Activated naive CD8-positive, alpha-beta T cell treated with anti-CD3 and anti-CD28 coated beads for 36 hours (primary cell): ENCODE measurements at places on chromosomes 4 and X.

DNA sequence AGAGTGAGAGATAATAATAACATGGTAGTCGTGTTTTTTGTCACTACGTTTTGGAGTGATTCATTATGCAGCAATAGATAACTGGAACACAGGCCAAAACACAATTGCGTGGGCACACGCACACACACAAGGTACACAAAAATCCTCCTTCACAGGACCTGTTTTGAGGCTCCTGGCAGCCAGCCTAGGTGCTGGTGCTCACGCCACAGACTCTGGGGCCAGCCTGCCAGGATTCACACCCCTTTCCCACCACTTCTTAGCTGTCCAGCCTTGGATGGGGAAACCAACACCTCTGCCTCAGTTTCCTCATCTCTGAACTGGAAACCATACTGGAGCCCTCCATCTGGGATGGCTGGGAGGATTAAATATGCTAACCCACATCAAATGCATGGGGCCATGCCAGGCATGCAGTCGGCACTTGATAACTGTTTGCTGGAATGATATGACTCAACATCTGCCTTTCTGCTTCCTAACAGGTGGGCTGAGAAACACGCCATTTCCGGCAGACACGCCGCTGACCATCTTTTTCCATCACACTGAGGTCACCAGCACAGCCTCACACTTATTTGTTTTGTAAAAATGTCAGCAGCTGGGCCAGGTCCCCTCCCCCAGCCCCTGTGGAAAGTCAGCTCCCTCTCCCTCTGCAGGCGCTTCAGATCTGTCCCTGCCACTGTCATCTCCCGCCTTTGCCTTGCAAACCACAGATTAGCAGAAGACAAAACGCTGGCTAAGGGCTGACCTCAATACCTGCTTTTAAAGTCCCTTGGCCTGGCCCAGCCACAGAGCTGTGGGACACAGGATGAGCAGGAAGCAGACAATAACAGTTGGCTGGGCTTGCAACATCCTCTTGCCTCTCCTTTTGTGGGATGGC is 237.5 kb downstream of the BCOR start:
- peak; percentile 84 for DNase-seq

DNA sequence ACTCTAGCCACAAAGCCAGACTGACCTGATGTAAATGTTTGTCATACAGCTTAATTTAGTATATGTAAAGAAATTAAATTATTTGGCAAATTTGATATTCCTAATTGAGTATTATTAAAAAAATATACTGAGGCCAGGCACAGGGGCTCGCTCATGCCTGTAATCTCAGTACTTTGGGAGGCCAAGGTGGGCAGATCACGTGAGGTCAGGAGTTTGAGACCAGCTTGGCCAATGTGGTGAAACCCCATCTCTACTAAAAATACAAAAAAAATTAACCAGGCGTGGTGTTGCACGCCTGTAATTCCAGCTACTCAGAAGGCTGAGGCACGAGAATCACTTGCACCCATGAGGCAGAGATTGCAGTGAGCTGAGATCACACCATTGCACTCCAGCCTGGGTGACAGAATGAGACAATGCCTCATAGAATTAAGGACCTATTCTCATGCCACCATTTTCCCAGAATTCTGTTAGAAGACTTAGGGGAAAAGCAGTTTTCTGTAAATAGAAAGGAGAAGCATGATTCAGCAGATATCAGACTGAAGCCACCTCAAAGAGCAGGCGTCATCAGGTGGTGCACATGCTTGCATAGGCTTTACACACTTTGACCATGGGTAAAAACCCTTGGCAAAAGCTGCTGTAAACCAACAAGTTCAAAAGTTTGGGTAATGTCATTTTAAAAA is 6.1 kb downstream of the UBQLN2 start:
- DNase-seq, result no peak

DNA sequence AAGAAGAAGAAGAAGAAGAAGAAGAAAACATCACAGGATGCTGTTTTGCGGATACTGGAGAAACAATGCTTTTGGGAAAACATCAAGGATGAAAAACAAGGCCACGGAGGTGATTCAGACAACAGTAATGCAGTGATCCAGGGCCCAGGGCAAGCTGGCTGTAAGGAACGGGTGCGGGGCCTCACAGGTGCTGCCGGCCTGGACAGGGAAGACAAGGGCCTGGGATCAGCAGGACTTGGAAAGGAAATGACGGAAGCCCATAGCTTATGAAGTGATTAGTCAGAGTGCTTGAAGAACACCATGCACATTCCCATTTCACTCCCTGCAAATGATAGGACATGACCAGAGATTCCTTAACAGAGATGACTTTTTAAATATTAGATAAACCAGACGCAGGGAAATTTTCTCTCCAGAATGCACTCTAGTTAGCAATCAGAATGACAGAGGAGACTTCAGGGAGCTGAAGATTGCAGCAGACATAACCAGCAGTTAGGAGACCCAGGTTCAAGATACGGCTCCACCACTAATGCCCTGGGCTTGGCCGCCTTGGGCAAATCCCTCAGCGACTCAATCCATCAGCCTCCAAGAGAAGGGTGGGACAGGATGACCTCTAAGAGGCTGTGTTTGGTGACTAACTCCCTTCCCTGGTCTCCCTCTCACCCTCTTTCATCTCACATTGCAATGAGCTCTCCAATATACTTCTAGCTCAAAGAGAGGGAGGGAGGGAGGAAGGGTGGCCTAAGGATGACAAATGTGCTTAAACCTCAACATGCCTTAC is 54.1 kb downstream of the APBB2 start:
- no peak for DNase-seq

GRCh38 chr4:3128976-3129375 is 54.5 kb downstream of the HTT start:
- no peak for DNase-seq

- DNase-seq, result no peak
Measured at GRCh38 chrX:104430072-104430741, 135.8 kb upstream of the IL1RAPL2 start.

GRCh38 chr4:148618856-148619255 is 176.6 kb upstream of the NR3C2 start:
- no peak for DNase-seq

DNA sequence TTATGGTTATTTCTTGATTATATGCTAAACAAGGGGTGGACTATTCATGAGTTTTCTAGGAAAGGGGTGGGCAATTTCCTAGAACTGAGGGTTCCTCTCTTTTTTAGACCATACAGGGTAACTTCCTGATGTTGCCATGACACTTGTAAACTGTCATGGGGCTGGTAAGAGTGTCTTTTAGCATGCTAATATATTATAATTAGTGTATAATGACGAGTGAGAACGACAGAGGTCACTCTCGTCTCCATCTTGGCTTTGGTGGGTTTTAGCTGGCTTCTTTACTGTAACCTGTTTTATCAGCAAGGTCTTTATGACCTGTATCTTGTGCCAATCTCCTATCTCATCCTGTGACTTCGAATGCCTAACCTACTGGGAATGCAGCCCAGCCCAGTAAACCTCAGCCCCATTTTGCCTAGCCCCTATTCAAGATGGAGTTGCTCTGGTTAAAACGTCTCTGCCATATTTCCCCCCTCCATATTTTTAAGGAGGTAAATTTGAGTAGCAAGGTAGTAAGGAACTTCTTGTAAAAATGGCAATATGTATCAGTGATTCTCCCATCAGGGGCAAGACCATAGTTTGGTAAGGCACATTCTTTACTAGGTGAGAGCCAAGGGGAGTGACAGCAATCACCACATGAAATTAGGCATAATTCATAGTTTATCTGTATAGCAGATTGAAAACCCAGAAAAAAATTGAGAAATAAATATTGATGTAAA is 2.6 kb downstream of the CXCL2 start:
- DNase-seq, result no peak

GRCh38 chr4:78222575-78223186 is 165.6 kb downstream of the FRAS1 start:
- no peak for DNase-seq

GRCh38 chrX:53440621-53441517 is 6.7 kb upstream of the HSD17B10 start:
- peak; percentile 41 for DNase-seq

DNA sequence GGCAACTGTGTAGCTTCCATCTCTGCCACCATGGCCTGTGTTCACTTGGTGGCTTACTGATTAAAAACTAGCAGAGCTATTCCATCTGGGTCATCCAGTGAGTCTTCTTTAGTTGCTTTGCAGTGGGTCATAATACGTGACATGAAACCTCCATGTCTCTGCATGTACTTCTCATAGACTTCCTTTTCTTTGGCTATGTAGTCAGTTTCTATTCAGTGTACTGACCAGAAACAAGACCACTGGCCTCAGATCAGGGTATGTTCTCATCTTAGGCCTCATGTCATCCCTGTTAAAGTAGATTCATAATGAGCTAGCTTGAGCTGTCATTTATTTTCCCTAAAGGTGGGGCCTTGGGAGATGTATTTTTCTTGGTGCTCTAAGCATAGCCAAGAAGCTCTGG is 195.2 kb downstream of the CCNG2 start:
- DNase-seq, result no peak

DNA sequence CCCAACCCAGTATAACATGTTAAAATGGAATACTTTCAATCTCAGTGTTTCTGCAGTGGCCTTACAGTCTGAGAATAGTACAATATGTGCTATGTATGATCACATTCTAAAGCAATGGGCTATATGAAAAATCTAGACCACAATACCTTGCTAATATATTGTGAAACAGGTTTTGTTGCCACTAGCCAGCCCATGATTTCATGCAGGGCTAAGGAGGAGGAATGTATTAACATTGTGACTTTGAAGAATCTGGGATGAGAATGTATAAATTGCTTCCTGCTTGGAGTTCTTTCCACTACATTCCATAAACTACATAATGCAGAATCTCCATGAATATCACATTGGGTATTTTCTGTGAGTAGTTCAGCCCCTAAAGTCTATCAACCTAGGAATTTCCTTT is 935.4 kb upstream of the GRIA3 start:
- no peak for DNase-seq

- no peak for DNase-seq
Measured at GRCh38 chr4:53313510-53313909, 52.4 kb downstream of the SCFD2 start.

DNA sequence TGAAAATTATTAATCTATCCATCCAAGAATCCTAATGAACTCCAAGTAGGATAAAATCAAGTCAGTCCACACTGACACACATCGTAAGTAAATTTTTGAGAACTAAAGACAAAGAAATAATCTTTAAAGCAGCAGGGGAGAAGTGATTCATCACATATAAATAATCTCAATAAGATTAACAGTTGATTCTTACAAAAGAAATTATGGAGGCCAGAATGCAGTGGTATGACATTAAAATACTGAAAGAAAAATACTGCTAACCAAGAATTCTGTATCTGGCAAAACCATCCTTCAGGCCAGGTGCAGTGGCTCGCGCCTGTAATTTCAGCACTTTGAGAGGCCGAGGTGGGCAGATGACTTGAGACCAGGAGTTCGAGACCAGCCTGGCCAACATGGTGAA is 96.1 kb upstream of the SH3RF1 start:
- DNase-seq, result no peak

DNA sequence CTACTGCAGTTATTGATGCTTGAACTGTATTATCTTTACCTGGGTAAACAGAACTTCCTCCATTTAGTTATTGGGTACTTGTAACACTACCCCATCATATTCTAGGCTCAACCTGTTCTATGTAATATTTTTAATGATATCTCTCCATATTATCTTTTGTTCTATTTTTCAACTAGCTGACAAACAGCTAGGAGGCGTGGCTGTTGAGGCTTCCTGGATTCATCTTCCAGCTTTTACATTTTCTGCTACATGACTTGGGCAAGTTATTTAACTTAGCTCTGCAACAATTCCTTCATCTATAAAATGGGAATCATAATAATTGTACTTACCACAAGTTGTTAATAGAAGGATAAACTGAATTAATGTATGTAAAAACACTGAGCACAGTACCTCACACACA is 349.3 kb downstream of the PTTG2 start:
- no peak for DNase-seq

DNA sequence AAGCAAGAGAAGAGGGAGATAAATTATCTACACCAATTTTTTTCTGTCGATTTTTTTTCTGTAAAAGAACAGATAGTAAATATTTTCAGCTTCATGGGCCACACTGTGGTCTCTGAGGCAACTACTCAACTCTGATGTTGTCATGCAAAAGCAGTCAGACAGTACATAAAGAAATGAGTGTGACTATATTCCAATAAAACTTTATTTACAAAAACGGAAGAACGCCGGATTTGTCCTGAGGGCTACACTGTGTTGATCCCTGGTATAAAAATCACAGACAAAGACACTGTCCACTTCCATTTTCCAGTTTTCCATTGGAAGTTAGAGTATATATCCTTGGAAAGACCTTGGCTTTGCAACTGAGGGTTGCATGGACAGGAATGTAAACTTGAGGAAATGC is 18.0 kb downstream of the GPR143 start:
- no peak for DNase-seq

GRCh38 chr4:104492183-104492771 is 2.4 kb downstream of the CXXC4 start:
- no peak for DNase-seq

DNA sequence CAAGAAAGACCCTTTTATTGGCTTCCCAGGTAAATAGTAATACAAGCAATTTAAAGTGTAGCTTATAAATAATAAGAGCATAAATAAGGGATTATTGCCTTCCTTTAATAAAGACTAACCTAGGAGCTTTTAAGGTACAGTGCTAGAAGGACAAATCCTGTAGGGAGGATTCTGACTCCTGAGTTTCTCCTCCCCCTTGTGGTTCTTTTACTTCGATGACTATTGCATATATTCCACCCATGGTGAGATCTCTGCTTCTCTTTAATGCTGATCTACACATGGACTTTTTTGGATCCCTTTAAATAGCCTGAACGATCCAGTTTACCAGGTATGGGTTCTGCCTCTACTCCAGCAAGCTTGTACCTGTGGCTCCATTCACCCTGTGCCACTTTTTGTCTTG is 2.5 kb downstream of the GALNT7 start:
- no peak for DNase-seq

- no peak for DNase-seq
Measured at GRCh38 chr4:100103671-100104070, 86.6 kb downstream of the DDIT4L start.

DNA sequence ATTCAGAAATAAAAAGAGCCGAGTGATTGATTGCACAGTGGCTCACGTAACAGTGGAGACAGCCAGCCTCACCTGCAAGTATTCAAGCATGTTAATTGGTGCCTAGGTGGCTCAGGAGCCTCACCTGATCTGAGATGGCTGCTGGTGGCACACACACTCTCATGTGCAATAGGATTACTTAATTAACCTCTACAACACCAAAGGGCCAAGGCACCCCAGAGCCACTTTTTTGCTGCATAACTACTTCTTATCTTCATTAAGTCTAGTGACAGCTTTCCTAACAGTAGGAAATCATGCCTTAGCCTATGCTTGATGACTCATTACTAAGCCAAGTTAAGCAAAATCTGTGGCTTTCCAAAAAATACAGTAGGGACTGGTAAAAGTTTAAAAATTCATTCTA is 117.3 kb upstream of the NOCT start:
- DNase-seq, result no peak

- DNase-seq, result no peak
Measured at GRCh38 chr4:112253382-112254000, 21.9 kb downstream of the AP1AR start.

- no peak for DNase-seq
Measured at GRCh38 chrX:143571521-143571920, 54.2 kb upstream of the SPANXN3 start.
